ENCODE measurements at places on chromosomes 3 and 15.

DNA sequence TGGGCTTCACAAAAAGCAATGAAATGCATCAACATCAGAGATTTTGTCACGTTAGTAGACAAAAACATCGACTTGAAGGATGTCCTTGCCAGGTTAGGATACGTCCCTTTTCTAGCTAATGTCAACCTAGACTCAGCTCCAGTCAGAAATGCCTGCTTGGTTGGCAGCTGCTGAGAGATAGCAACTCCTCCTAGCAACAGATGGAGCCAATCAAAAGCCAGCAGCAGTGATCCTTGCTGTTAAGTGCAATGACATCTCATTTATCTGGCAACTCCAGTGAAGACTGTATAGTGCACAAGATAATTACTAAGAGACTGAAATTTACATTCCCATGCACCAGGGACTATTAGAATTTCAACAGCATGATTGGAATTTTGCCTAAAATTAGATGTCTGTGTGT lies 424.1 kb downstream of the FGF12 start:
- DNase-seq, result no peak

DNA sequence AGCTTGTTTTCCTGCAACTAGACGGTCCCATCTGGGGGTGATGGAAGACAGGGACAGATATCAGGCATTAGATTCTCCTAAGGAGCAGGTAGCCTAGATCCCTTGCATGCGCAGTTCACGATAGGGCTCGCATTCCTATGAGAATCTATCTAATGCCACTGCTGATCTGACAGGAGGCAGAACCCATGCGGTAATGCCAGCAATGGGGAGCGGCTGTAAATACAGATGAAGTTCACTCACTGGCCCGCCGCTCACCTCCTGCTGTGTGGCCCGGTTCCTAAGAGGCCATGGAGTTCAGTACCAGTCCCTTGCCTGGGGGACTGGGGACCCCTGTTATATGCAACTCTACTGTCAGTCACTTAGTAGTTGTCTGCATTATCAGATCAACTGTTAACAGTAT lies 7.9 kb upstream of the DENND6A start:
- no peak for DNase-seq

DNA sequence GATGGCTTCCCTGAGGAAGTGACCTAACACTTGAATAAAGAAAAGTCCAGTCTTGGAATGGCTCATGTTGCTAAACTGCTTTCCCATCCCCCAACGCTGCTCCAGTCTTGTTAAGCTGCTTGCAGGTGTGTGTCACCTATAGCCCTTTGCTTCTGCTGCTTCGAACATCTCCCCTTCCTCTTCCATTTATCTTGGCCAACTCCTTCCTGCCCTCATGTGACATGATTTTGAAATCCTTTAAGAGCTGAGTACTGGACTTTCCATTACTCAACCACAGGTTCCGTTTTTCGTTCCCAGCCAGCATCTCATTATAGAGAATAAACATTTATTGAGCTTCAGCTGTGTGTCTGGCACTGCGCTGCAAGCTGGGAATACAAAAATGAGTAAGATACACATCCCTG lies 1.7 kb downstream of the ATG7 start:
- DNase-seq, result no peak

GRCh38 chr3:33915796-33916546 lies 117.5 kb downstream of the PDCD6IP start:
- no peak for DNase-seq

- no peak for DNase-seq
Measured at GRCh38 chr15:38441130-38441519, 12.8 kb upstream of the FAM98B start.

DNA sequence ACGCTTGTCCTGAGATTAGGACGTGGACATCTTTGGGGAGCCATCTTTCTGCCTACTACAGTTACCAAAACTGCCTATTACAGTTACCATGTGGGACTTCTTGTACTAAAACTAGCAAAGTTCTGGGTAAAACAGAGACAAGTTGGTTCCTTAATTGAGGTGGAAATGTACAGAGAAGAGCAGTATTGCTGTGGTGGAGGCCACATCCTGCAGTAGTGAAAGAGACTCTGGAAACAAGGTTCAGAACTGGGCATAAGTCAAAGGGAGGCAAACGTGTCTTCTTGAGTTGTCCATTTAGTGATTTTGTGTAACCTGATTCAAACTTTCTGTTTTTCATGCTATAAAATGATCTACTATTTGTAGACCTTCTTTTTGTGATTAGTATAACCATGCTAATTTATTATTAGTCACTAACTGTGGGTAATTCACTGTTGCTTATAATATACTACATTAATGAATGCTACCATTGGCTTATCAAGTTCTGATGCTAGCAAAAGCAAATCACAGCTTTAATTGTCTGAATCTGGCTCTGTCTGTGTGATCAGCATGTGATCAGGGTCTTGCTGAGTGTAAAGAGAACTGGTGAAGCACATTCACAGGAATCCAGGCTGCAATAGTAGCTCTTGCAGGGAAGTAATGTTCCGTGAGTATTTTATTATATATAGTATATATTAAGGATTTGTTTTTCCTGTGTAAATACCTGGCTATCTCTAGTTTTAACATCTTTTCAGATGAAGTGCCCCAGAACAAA lies 207.9 kb upstream of the GAP43 start:
- DNase-seq, result no peak

DNA sequence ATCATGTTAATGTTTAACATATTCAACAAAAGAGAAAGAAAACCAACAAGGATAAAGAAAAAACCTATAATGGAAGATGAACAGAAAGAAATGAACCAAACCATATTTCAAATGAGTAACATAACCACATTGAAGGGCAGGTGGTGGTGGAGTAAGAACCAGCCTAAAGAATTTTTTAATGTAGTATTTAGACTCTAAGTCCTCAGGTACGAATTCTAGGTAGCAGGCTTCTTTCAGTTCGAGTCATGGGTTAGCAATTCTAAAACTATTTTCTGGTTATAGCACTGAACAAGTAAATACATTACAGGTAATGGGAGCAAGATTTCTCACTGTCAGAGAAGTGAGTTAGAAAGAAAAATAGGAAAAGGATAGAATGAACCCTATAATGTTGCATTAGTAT lies 24.4 kb downstream of the DCBLD2 start:
- DNase-seq, result no peak

DNA sequence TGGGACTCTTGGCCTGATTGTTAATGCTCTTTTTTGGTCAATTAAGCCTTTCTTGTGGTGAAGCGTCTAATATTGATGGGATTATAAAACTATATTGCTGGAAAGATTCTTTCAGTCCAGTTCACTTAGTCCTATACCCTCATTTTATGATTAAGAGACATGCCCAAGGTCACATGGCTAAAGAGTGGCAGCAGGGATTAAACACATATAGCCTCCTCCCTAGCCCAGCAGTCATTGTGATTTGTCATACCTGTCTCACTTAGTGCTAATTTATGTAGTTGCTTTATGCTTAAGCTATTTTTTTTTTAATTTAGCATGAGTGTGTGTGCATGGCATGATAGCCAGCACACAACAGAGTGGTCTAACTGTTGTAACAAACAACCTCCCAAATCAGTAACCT lies 9.5 kb downstream of the PARP14 start:
- no peak for DNase-seq

DNA sequence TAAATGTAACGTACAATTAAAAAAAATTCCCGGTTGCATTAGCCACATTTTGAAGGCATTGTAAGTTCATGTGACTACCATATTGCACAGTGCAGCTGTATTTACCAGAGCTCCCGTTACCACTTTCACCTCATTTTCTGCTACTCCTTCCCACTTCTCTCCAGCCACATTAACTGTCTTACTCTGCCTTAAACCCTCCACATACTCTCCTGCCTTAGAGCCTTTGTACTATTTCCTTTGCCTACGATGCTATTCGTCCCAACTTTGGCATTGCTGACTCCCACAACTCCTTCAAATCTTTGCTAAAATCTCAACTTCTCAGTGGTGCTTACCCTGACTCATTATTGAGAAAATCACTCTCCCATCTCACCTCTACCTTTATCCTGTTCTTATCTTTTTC lies 115.2 kb downstream of the CADM2 start:
- no peak for DNase-seq

DNA sequence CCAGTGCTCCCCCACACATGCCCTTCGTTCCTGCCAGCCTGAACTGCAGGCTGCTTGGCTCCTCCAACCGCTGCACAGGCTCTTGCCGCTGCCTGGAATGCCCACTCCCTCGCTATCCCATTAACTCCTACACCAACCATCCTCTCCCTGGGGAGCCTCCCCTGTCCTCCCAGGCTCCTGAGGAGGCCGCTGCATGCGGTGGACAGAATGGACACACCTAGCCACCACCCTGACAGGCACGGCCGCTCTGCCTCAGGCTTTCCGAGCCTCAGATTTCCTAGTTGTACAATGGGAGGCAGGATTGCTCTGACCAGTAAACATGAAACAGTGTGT lies 2.3 kb downstream of the PLXNB1 start:
- DNase-seq, result no peak

- DNase-seq, result no peak
Measured at GRCh38 chr3:23894254-23895061, 22.3 kb downstream of the NKIRAS1 start.
